ENCODE measurements at places on chromosomes 16 and 17.

DNA sequence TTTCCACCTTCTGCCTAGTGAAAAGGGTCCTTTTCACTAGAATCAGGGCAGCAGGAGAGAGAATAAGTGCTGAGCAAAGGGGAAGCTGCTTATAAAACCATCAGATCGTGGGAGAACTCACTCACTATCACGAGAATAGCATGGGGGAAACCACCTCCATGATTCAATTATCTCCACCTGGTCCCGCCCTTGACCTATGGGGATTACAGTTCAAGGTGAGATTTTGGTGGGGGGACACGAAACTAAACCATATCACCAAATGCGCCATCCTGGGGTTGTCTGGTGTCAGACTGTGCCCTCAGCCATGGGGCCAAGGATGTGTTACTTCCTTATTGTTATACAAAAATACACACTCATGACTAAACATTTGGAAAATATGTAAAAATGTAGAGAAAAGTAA lies 10.4 kb upstream of the KATNB1 start:
- DNase-seq: no peak

DNA sequence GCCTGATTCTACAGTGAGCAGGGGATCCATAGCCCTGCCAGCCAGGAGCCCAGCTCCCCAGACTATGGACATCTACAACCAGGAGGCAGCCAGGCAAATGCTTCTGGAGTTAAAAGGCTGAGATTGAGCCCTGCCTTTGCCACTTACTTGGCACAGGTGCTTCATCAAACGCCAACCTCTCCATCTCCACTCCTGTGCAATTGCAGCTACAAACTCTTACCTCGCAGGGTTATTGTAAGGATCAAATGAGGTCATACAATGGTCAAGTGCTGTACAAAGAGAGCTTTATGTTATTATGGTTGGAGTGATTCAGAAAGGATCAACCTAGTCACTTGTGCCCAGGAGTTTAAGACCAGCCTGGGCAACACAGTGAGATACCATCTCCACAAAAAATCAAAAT lies 9.8 kb upstream of the MYO18A start:
- DNase-seq: no peak

DNA sequence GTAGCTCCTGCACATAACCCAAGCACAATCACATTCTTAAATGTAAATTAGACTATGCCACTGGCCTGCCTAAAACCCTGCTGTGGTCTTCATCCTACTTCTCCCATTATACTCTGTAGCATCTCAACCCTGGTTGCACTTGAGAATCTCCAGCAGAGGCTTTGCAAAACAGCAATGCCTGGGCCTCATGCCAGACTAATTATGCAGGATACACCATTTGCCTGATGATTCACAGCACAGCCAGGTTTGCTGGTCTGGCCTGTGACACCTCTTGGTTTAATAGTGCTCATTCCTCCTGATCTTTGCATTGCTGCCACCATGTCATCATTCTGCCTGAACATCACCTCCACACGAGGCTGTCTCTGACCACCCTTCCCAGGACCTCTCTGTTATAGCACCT lies 491.9 kb upstream of the TOM1L1 start:
- DNase-seq: no peak

DNA sequence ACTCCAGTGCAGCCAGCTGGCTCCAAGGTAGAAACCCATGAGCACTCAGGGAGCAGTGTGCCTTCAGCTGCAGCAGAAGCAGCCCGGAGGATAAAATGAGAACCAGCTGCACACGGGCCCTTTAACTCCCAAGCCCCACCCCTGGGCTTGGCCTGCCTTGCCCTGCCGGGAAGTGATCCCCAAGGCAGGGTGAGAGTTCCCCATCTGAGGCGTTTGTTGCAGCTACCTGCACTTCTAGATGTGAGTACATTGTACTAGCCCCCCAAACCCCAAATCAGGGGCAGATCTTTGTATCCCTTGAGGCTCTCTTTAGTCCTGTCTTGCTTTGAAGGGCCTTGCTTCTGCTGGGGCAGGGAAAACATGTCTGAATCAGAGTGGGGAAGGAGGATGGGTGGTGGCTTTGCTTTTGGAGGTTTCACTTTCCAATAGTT lies at the start of gene MVP:
Gene MVP (plus strand): TSS at position 192 of the 431 bp plus-strand sequence. CDS start 10,088 bp downstream, outside the sequence.
- peak; percentile 30 for DNase-seq

Data from immature natural killer cell (primary cell).